ENCODE measurements at places on chromosomes 5 and 9. TPM values are rescaled to one million over a fixed set of nuclear protein-coding genes. Genes with fewer than 3 reads are reported as not detected.
A peak's percentile ranks its signal among the peaks of the same experiment; 100 is the strongest.

GRCh38 chr5:173196133-173196952, 38.7 kb downstream of the NKX2-5 start:
- DNase-seq = no peak

GRCh38 chr5:141826674-141827073, 51.5 kb downstream of the PCDH1 start:
- no peak for DNase-seq

DNA sequence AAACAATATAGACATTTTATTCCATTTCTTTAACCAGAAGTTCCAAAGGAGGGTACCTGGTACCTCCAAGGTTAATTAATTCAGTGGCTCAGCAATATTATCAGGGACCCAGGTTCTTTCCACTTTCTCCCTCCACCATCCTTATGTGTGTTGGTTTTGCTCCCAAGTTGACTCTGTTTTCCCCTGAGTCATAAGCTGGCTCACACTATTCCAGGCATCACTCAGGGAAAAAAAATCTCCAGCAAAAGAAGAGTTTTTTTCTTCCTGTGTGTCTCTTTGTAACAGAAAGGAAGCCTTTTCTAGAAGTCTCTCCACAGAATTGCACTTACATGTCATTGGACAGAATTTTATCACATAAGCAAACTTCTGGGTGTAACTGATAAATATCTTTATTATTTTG, 31.2 kb upstream of the GALNT10 start:
- DNase-seq = no peak

DNA sequence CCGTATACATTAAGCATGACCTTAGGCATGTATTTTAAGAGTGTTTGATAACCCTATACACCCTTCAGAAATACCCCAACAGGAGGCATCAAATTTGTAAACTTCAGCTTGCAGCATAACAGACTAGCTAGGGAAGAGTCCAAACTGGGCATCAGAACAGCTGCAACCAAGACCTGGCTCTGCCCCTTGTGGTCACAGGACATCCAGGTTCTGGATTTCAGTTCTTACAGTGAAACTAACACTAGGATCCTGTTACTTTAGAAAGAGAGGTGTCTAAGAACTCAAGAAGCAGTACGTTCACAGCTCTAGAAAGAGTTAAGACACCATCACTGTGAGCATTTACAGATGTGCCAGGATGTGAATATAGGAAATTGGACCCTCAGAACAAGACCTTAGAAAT, 229.8 kb downstream of the BNC2 start:
- DNase-seq = no peak

The ISL1 gene
- 6.3 TPM for total RNA-seq

- no peak for DNase-seq
These were observed 12.7 kb downstream of the NIPBL start for GRCh38 chr5:36889264-36889663.

- DNase-seq = no peak
These were observed 58.3 kb downstream of the CYFIP2 start for GRCh38 chr5:157324237-157324636.

DNA sequence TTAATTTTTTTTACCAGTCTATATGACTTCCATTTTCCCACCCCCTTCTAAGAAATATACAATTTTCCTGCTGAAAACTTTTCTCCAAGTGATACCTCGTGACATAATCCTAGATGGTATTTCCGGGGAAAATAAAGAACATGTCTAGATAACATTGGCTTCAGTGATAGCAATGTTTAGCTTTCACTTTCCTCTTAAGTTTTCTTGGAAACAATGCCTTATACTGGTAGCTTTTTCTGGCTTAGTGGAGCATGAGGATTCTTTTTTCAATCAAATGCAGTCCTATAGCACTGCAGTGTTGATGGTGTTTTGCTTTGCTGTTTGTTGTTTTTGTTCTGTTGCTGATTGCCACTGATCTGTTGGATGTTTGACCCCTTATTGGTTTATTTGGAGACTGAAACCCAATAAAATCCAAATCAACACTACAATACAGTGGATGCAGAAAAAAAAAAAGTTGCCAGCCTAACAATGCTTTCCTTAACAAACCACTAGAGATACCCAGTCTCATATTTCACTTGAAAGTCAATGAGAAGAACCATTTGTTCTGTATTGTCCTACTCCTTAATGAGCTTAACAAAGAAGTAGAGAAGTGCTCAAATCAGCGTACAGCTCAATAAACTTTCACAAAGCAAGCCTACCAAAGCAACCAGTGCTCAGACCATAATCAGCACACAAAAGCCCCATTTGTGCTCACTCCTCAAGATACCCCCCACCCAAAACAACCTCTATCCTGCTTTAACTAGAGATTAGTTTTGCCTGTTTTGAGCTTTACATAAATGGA, 74.2 kb upstream of the GRAMD2B start:
- no peak for DNase-seq

The PELO gene
- total RNA-seq = 11.8 TPM

GRCh38 chr5:163506726-163507125, 1.3 kb downstream of the MAT2B start:
- DNase-seq = peak; percentile 28

DNA sequence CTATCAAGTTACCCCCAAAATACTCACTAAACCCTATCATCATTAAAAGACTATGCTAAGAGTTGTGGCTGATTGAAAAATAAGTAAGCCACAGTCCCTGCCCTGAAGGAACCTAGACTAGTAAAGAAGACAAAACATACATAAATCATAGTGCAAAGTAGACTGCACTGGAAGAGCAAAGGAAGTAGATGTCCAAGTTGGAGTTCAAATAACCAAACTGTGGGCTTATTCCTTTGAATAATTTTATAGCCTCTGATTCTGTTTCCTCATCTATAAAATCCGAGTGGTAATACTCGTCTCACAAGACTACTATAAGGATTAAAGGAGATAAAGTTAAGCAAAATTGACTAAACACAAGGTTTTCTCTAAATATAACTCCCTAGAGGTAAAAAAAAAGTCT, 140.4 kb downstream of the TLE1 start:
- no peak for DNase-seq

The SYK gene
- total RNA-seq = 55.9 TPM

GRCh38 chr5:100409660-100410151, 125.5 kb upstream of the FAM174A start:
- no peak for DNase-seq

The LIFR gene
- total RNA-seq = 33.8 TPM

The C5orf46 gene
- total RNA-seq = 0.14 TPM

The SLC4A9 gene
- not detected for total RNA-seq

The ANGPTL2 gene
- total RNA-seq = 3.2 TPM

- DNase-seq = no peak
These were observed 5.2 kb downstream of the ANKDD1B start for GRCh38 chr5:75616371-75616881.

The CBY3 gene
- 0.19 TPM for total RNA-seq

The OTP gene
- total RNA-seq = 0.05 TPM

DNA sequence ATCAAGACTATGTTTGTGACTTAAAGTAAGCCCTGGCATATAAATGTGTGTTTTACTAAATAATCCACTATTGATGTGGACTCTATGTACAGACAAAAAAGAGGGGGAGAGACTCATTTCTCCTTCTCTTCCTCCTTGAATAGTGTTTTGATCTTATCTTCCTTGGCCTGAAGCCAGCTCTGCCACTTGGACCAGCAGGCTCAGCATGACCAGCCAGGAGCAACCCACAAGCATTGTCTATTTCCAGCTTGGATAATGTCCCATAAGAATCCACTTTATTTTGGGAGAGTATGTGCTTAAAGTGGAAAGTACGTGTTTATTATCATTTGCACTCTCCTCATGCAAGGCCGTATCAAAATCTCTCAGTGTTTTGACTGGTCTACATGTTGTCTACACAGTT, 23.8 kb upstream of the SLC46A2 start:
- no peak for DNase-seq

- no peak for DNase-seq
These were observed 57.5 kb upstream of the HTR1A start for GRCh38 chr5:64019746-64020145.

GRCh38 chr9:97510797-97511654, 9.6 kb downstream of the TMOD1 start:
- DNase-seq = no peak

- no peak for DNase-seq
These were observed 288.2 kb downstream of the FANCC start for GRCh38 chr9:95029288-95029687.

DNA sequence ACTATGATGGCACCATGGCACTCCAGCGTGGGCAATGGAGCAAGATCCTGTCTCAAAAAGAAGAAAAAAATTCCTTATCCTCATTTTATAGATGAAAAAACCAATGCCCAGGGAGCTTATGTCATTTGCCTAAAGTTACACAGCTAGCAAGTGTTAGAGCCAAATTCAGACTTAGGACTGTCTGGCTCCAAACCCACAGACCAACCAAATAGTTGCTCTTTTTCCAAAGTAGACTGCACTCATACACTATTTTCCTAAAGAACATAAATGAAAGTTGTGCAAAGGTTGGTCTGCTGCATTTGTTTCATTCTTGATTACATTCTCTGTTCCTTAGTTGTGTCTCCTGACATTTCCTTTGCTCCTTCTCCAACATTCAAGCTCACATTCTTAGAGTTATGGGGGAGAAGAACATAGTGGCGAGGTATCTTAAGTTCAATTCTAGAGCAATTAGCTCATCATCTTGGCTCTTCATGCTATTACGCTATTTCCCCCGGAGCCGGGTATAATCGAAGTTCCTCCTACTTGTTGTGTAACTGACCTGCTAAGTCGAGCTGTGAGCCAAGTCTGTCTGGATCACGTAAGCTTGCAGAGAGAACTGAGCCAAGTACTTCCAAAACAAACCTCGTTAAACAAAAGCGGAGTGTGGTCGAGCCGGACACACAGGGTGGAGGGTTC, 138.3 kb downstream of the RFK start:
- DNase-seq = no peak

The CLTA gene
- total RNA-seq = 199 TPM

GRCh38 chr5:2895876-2896275, 144.4 kb upstream of the IRX2 start:
- no peak for DNase-seq

- no peak for DNase-seq
These were observed 41.3 kb downstream of the PPARGC1B start for GRCh38 chr5:149771216-149771980.

The PPP1R2B gene
- total RNA-seq = 0.14 TPM

The SLC34A1 gene
- 0.05 TPM for total RNA-seq

- DNase-seq = no peak
These were observed 9.4 kb upstream of the TNFAIP8 start for GRCh38 chr5:119346394-119346793.

- no peak for DNase-seq
These were observed 4.9 kb downstream of the ADAM19 start for GRCh38 chr5:157570531-157571200.

The ECSCR gene
- 8.7 TPM for total RNA-seq

The CFAP77 gene
- total RNA-seq = 0.05 TPM

DNA sequence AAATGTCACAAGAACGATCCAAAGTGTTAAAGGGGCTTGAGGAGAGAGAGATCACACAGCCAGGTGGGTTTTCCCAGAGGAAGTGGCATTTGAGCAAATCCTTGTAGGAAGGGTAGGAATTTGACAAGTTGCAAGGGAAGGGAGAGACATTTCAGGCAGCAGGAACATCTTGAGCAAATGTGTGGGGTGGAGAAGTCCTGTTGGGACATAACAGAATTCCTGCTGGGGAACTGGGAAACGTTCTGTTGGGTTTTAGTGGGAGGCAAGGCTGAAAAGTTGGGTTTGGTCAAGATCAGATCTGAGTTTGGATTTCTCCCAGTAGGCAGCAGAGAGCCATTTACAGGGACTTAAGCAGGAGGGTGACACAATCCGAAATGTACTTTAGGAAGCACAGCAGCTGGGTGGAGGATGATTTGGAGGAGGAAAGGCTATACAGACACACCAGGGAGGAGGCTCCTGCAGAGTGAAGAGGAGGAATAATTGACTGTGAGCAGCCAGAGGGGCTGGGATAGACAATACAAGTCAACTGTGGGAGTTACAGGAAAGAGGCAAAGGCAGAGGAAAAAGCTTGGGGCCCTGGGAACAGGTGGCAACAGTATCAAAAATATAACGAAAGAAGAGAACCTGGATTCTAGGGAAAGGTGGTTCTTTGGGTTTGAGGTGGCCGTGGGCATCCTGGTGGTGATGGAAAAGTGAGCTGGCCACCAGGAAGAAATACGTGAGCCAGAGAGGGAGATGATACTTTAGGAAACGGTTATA, 3.1 kb upstream of the ZSWIM6 start:
- no peak for DNase-seq

- no peak for DNase-seq
These were observed 410.7 kb downstream of the DNAH5 start for GRCh38 chr5:13533833-13534232.

The GFI1B gene
- 0.61 TPM for total RNA-seq

DNA sequence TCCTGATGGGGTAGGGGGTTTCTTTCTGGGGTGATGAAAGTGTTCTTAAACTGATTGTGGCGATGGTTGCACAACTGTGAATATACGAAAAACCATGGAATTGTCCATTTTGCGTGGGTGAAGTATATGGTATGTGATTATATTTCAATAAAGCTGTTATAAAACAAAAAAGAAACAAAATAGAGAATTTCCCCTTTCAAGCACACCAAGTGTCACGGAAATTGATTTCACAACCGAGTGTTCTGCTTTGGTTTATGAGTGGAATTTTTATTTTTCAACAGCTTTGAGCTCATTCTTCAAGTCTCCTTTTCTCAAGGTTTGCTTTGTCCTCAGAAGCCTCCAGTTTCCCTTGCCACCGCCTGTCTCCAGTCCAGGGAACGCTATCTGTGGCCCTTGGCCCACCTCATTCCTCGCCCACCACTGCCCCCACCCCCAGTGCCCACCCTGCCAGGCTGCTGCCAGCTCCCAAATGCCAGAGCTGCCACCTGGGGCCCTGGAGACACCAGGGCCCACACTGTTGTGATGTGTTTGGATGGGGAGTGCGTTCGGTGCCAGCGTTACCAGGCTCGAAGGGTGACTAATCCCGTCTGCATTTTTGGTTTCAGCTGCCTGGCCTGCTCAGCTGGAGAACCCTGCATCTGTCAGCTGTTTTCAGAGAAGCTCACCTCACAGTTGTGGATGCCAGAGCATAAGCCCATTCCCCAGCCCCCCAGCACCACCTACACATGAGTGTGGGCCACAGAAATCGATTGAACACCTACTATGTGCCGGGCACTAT, 30.4 kb downstream of the DUSP1 start:
- DNase-seq = no peak

DNA sequence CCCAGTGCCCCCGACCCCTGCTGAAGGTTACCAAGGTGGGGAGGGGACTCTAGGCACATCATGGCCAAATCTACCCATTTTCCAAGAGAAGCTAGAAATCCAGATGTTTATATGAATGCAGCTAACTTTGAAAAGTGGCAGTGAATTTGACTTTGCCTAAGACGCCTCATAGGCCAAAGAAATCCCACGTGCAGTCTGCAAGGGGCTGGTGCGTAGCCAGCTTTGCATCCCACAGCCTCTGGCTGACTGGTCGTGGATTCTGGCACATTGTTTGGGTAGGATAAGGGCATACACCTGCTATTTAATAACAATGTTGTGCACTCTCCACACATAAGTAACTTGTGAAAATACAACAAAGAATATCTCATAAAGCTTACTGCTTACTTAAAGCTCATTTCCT, 3.5 kb upstream of the GADD45G start:
- no peak for DNase-seq

GRCh38 chr5:35319333-35320002, 89.2 kb upstream of the PRLR start:
- peak; percentile 4 for DNase-seq

The RRAGA gene
- 28.0 TPM for total RNA-seq

Data from thymus (tissue), 14 donors.